ENCODE measurements at places on chromosomes 4 and X.
A peak's percentile ranks its signal among the peaks of the same experiment; 100 is the strongest.

DNA sequence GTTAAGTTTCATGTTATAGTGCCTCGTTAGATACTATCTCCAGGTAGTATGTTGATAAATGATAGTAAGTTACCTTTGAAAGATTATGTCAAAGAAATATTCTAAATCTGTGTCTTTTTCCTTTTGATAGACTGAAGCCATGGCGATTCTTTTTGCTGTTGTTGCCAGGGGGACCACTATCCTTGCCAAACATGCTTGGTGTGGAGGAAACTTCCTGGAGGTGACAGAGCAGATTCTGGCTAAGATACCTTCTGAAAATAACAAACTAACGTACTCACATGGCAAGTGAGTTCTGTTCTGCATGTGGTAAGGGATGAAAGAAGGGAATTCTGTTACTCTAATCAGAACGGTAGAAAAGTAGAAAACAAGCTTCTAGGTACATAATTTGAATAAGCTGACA, 8.2 kb downstream of the VAMP7 start:
- DNase-seq, result no peak

DNA sequence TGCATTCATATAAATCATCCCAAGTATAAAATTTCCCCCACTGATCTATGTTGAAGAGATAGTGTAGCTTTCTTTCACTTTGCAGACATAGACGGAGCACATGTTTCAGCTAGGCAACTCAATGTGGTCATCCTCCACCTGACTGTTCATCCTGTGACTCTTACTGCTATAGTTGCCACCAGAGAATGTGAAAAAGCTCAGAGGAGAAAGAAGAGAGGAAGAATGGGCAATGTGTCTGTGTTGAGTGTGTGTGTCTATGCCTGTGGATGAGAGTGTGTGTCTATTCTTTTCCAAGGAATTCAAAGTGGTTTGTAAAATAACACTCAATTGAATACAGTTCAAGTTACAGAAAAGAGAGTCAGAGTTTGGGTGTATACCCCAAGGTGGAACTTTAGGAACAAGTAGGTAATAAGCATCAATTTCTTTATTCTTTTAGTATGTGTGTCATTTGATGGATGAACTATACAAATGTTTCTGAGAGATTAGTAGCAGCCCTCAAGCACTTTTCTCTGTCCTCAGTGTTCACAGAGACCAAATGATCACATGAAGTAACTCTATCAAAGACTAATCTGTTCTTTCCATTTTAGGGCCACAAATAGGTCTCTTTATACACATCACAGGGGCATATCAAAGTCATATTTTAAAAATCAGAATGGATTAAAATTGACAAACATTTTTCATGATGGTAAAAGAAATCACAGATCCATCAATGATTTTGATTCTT, 2.3 kb downstream of the SNCA start:
- DNase-seq, result no peak

DNA sequence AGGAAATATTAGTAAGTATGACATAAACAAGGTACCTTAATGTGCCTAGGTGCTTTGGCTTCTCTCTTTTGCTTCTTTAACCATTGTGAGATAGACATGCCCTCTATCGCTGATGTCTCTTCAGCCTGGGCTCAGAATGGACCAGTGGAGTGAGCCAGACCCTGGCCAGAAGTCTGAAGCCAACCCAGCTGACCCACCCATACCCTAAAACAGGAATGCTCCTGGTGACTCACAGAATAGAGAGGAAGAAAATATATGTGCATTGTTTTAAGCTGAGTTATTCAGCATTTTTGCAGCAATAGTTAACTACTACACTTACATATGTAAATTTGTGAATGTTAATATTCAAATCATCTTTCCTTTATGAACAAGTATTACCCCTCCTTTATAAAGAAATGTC, 167.5 kb upstream of the PCDH10 start:
- DNase-seq, result no peak

DNA sequence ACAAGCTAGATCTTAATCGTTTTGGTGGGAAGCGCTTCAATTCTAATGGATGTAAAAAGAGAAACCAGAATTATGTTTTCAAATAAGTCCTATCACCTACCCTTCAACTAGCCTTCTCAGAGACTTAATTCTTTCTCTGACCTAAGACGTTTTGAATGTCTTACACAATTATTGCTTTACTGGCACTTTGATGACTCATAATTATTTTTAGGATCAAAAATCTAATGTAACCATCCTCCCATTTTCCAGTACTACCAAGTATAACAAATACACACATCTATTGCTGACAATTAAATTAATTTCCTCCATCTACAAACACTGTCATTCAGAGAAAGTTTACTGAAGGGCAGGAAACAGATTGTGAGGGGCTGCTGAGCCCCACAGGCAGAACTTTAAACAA, 108.6 kb downstream of the PPP3CA start:
- DNase-seq, result peak; percentile 62

DNA sequence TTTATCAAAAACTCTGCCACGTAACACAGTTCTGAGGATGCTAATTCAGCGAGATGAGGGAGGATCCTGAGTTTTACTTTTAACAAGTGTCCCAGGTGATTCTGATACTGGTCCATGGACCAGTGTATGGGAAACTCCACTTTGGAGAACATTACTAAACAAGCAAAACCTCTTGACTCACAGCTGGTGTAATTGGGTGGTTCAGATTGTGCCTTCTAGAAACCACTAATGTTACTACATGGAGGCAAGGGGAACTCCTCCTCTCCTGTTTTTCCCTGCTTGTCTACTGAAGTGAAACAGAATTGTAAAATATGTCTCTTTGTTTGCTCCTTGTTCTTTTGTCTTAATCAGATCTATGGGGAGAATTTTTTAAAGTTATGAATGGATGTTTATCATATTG, 62.6 kb downstream of the FRAS1 start:
- DNase-seq, result peak; percentile 40

All from amniotic epithelial cell (primary cell).